ENCODE measurements at places on chromosomes 7 and 10.

DNA sequence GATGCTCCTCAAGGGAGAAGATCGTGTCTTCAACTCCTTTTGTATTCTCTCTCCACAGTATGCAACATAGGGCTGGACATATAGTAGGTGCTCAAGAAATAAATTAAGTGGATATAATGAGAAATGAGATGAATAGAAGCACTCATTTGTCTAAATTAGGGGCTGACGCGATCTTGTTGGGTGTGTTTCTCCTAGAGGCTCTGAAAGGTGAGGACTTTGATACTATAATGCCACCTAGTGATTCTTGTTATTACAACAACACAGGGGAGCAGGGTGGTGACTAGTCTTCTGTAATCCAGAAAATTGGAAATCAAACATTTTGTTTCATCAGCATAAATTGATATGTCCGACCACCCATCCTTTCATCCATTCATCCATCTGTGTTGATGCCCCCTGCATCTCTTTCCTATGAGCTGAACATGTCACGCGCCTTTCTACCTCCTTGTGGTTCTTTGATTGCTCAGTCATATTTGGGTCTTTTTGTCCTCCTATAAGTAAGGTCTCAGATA is 3.5 kb upstream of the CFAP58 start:
- peak; percentile 70 for DNase-seq

- no peak for DNase-seq
These were observed 45.3 kb downstream of the STARD3NL start for GRCh38 chr7:38223306-38223705.

DNA sequence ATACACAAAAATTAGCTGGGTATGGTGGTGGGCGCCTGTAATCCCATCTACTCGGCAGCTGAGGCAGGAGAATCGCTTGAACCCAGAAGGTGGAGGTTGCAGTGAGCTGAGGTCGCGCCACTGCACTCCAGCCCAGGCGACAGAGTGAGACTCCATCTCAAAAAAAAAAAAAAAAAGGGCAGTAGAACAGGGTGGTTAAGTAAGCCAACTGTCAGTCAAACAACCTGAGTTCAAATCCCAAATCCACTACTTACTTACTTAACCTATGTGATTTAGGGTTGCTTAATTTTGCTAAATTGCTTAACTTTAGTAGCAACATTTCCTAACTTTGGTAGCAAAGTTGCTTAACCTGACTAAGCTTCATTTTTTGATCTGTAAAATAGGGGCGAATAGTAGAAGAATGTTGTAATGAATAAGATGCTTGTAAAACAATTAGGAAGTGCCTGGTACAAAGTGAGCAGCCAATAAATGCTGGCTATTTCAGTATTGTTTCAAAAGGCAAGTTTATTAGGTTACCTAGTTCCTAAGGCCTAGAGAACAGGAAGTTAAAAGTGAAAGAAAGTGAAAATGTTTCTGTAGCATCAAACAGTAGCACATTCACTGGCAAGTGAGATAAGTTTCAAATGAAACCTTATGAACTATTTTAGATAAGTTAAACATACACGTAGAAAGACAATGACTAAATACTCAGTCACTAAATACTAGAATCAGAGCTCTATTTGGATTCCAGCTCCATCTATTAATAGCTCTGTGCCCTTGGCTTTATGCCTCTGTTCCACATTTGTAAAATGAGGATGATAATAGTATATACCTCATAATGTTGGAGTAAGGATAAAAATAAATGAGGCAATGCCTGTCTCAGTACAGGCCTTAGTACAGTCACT is 64.3 kb downstream of the HOXA1 start:
- peak; percentile 3 for DNase-seq

DNA sequence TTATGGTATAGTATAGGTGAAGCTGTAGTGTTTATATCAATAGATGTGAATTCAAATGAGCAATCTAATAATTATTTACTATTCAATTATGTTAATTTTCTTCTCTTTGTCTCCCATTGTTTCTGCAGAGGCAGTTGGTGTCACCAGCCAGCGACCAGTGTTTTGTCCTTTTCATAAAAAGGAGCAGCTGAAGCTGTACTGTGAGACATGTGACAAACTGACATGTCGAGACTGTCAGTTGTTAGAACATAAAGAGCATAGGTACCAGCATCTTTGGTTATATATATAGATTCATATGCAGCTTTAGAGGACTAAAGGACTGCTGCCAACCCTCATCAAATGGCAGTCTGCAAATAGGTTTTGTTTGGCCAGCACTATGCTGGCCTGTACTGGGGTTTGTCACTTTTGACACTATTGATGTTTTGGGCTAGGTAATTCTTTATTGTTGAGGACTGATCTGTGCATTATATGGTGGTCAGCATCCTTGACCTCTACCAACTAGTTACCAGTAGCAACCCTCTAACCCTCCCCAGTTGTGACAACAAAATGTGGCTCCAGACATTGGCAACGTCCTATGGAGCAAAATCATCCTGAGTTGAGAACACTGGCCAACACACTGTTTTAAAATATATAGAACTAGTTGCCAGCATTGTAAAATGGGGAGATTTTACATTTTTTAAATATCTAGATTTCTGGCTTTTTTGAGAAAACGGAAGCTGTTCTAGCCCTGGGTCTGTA is 59.2 kb downstream of the TRIM24 start:
- no peak for DNase-seq

DNA sequence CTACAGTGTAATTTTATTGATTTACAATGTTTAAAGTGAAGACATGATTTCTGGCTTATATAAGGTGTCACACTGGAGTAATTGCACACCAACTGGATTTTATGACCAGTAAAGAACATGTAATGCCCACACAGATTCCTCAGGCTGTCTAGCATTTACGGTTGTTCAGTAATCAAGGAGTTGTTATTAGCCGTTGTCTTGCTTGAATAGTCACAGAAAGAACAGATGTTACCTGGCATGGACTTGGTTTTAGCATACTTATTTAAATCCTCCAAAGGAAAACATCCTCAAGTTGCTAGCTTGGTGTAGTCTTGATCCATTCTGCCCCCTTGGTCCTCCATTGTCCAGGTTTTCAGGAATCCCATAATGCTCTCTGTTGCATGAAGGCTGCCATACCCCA is 65.8 kb downstream of the POU6F2 start:
- no peak for DNase-seq

- DNase-seq = no peak
These were observed 18.3 kb upstream of the GNAT3 start for GRCh38 chr7:80530136-80530535.

- DNase-seq = peak; percentile 54
These were observed 67.6 kb downstream of the TMEM130 start for GRCh38 chr7:98802088-98802780.

DNA sequence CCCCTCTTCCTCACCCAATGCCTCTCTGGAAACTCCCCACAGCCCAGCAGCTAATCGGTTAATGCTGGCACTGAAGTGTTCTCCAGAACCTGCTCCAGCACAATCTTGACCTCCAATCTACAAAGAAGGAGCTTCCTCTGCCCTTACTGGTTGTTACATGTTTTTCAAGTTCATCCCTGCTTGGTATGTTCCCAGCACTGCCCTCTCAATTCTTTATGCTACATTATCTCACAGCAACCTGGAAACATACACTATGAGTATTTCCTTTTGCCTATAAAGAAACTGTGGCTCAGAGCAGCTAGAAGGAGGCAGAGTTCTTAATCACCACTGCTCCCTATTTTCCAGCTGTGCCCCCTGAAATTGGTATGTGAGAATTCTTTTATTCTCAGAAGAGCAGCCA is 84.1 kb upstream of the KMT2E start:
- no peak for DNase-seq

GRCh38 chr7:98288064-98288823 is 6.8 kb downstream of the BRI3 start:
- no peak for DNase-seq

- no peak for DNase-seq
These were observed 918 bp downstream of the PILRB start for GRCh38 chr7:100358857-100359212.

- DNase-seq = no peak
These were observed 163.3 kb downstream of the IPMK start for GRCh38 chr10:58104351-58104751.

All from activated CD4-positive, alpha-beta T cell treated with anti-CD3 and anti-CD28 coated beads, Interleukin-2, Interleukin-6, amounts not matched to agents 100 ng/mL and 50 ng/mL, durations not matched to agents 16 hours and 8 hours (primary cell).